ENCODE measurements at places on chromosomes 6 and 20.

GRCh38 chr20:9578594-9578993, 64.2 kb downstream of the LAMP5 start:
- DNase-seq, result no peak

- DNase-seq, result no peak
Observed at GRCh38 chr20:4081421-4081820, 66.1 kb upstream of the RNF24 start.

DNA sequence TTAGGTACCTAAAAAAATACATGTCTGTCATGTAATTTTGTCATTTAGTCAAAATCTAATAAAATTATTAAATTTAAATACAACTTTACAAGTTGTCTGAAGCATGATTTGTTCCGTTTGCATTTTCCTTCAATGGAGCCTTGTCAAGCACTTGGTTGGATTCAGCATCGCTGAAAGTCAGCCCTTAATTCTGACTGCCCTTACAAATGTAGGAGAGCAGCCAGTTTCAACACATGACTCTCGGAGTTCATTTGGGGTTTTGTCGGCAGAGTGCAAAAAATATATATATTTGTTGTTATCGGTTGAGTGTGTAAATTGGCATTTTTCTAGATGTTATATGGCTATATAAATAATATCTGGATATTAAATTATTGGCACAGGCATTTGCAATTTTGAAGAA, 180.6 kb downstream of the RPS12 start:
- DNase-seq, result no peak

DNA sequence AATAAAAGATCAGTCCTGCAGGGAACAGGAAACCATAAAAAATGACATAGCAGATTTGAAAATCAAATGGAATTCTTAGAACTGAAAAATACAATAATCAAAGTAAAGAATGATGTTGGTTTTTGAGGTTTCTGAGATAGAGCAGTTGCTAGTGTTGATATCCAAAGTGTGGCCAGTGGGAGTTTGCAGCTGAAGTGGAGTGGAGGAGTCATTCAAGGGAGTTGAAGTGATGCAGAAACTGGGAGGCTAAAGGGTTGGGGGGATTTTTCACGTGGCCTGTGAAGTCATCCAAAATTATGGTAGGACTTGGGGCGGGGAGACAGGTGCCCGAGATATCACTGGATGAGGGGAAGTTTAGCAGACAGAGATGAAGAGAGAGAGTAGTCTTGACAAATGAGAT, 123.6 kb downstream of the CDC5L start:
- no peak for DNase-seq

GRCh38 chr6:6569096-6569810, 19.3 kb upstream of the LY86 start:
- DNase-seq, result no peak

DNA sequence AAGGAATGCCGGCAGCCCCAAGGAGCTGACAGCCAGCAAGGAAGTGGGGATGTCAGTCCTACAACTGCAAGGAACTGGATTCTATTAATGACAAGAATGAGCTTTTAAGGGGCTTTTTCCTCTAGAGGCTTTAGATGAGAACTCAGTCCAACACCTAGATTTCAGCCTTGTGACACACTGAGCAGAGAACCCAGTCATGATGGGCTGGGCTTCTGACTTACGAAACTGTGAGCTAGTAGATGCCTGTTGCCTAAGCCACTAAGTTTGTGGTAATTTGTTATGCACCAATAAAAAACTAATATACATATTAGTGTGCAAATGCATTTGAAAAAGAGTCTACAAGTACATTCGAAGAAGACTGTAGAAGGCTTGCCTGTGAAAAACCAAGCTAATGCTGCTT, 263.3 kb downstream of the SOX4 start:
- no peak for DNase-seq

DNA sequence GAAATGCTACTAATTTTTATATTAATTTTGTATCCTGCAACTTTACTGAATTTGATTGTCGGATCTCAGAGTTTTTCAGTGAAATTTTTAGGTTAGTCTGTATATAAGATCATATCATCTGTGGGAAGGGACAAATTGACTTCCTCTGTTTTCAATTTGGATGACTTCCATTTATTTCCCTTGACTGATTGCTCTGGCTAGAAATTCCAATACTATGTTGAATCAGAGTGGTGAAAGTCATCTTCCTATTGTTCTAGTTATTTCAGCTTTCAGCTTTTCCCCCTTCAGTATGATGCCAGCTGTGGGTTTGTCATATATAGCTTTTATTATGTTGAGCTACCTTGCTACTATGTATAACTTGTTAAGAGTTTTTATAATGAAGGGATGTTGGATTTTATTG, 771.2 kb downstream of the KIF16B start:
- no peak for DNase-seq

DNA sequence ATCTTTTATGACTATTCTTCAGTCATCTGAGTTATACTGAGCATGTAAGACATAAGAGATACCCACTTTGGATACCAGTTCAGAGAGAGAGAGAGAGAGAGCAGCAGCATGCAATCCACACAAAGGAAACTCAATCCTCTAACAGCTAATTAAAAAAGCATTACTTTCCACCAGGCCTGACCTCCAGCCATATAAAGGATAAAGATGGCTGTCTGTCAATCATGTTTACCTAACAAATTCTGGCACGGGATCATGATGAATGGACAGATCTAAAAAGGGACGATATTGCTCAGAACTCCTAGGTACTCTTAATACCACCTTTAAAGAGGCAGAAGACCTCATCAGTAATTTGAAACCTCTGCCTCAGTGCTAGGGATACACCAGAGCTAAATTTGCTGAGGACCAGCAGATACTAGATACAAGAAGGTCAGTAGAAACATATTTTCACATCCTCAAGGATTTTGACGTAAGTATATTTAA, 159.2 kb downstream of the RPS12 start:
- DNase-seq, result no peak

DNA sequence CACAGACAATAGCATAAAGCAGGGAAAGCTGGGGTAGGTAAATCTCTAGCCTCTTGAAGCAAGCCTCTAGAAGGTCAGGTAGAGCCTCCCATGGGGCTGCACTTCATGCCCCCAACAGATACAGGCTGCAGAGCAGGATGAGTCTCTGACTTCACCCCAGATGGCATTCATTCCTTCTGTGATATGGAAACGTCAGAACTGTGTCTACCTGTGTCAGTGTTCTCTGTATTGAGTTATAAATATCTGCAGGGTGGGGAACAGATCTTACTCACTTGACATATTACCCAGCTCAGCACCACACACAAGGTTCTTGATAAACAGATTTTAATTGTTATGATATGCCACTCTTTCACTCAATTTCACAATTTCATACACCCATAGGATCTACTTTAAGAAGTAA, 2.1 kb downstream of the LGSN start:
- DNase-seq, result no peak

- no peak for DNase-seq
Observed at GRCh38 chr20:6954219-6954618, 186.7 kb downstream of the BMP2 start.

GRCh38 chr6:36133912-36134311, 3.6 kb downstream of the MAPK13 start:
- DNase-seq, result no peak

GRCh38 chr20:13749811-13750210, 34.9 kb downstream of the ESF1 start:
- DNase-seq, result no peak

- DNase-seq, result no peak
Observed at GRCh38 chr20:14860410-14860814, 523.0 kb upstream of the FLRT3 start.

GRCh38 chr6:90222724-90223198, 73.9 kb downstream of the BACH2 start:
- no peak for DNase-seq

GRCh38 chr6:88666901-88667300, 296.5 kb downstream of the RNGTT start:
- no peak for DNase-seq

- no peak for DNase-seq
Observed at GRCh38 chr20:34629342-34629741, 47.5 kb downstream of the PIGU start.

DNA sequence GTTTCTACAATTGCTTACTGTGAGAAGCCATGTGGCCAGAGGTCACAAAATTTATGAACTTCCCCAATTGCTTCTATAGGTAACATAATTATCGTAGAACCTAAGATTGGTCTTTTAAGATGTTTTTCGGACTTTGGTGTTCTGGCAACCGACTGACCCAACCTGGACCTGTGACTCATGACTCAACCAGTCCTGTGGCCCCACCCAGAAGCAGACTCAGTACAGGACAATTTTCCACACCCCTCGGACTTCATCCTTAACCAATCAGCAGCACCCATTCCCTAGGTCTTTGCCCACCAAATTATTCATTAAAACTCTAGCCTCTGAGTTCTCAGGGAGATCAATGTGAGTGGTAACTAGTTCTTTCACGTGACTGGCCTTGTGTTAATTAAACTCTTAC, 26.4 kb upstream of the AKAP12 start:
- DNase-seq, result no peak

DNA sequence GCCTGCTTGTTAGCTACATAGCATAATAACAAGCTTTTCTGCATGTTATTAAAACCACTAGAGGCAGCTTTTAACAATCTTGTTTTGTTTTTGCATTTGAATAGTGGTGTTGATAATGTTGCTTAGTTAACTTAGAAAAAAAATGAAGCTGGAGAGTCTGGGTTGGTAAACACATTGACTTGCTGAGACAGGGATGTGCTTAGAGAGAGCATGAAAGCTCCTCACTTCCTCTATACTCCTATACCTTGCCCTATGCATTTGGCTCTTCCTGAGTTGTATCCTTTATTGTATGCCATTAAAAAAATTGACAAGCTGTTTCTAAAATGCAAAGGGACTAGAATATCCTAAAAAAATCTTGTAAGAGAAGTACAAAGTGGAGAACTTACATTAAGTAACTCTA, 13.6 kb downstream of the FAM83B start:
- DNase-seq, result no peak

DNA sequence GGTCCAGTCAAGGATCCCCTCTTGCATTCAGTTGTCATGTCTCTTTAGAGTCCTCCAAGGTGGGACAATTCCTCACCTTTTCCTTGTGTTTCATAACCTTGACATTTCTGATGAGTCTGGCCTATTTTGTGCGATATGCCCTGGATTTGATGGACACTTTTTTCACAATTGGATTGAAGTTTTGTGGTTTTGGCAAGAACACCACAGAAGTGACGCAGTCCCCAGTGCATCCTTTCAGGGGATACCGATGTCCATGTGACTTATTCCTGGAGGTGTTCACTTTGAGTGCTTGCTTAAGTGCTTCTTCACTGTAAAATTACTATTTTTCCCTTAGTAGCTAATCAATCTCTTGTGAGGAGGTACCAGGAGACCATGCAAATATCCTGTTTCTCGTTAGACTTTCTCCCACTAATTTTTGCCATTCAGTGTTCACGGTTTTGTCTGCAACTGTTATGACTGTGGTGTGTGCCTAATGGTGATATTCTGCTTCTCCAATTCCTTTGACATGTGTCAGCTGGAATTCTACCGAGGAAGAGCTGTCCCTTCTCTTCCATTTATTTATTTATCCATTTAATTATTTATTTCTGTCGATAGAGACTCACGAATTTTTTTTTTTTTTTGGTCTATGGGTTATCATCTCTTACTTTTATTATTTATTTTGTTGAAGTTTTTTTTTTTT, 30.8 kb downstream of the BPIFB4 start:
- DNase-seq, result no peak

GRCh38 chr6:53869964-53870363, 75.2 kb downstream of the LRRC1 start:
- no peak for DNase-seq

GRCh38 chr20:36269507-36269906, 33.2 kb downstream of the AAR2 start:
- DNase-seq, result no peak

DNA sequence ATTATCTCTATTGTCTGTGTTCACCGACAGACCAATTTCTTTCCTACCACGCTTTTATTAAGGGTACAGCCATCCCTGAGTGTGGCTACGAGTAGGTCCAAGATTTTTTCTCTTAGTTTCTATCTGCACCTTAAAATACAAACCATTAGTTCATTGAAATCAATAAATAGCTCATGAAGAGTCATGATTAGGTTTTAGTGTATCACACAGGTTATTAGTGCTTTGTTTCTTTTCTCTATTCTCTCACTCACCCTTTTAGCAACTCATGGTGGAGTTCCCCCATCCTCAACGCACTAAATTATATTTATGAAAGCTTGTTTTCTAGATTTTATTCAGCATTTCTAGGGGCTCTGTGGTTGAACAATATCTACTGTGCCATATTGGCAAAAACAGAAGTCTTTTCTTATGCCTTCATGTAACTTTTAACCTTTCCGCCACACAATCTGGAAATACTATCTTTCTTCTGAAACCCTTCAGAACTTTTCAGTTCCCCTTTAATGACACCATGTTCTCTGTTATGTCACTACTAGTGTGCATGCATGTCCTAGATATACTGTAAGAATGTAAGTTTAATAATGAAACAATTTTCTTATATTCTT, 128.2 kb upstream of the LAMA2 start:
- DNase-seq, result no peak

DNA sequence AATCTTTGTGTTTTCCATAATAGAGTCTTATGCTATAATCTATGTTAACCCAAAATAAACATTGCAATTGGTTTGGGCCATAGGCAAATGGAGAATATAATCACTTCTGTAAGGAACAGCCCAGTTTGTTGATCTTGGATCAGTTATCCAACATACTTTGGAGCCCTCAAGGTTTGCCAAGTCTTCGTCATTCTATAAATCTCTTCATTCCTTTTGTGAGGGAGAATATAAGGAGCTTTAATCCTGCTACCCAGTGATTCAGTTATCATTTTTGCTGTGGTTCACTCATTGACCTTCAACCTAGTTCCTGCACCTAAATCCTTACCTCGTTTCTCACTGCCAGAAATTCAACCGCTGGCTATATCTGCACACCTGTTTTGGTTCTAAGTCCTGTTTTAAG, 500.3 kb upstream of the PTCHD4 start:
- DNase-seq, result no peak

DNA sequence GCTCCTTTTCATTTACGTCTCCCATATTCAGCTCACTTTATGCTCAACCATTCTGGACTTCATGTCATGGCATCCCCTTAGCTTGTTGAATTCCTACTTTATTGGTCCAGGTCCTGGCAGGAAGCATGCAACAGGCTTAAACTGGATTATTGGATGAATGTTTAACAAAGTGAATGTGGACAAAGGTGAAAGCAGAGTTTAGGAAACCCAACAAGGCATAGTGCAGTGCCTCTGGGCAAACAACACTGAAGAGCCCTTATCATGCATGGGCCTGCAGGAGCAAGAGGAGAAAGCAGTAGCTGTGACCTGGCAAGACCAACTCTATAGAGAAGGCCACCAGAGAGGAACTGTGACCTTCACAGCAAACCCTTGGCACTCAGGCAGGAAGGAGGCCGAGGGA, 5.3 kb upstream of the ANKRD66 start:
- no peak for DNase-seq

- DNase-seq, result no peak
Observed at GRCh38 chr6:36526066-36526465, 21.2 kb downstream of the STK38 start.
